ENCODE measurements at places on chromosomes 5 and 9.

DNA sequence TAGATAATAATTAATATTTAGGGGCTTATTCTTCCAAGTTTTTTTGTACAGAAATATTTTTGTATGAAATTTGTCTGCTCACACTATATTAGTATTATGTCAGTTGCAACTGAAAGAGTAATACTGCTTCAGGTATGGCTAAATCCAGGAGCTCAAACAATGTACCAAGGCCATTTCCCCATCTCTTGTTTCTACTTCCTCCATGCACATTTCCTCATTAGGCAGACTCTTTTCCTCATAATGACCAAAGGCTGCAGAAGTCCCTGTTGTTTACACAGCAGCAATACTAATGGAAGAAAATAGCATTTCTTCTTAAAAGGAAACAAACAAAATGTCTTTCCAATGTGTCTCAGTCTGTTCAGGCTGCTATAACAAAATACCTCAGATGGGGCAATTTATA, 9.2 kb upstream of the OTULINL start:
- DNase-seq: no peak

- DNase-seq: no peak
Observed at GRCh38 chr9:72006501-72006900, 53.9 kb downstream of the C9orf57 start.

GRCh38 chr9:109886041-109886440, 106.0 kb downstream of the PALM2AKAP2 start:
- DNase-seq: no peak

DNA sequence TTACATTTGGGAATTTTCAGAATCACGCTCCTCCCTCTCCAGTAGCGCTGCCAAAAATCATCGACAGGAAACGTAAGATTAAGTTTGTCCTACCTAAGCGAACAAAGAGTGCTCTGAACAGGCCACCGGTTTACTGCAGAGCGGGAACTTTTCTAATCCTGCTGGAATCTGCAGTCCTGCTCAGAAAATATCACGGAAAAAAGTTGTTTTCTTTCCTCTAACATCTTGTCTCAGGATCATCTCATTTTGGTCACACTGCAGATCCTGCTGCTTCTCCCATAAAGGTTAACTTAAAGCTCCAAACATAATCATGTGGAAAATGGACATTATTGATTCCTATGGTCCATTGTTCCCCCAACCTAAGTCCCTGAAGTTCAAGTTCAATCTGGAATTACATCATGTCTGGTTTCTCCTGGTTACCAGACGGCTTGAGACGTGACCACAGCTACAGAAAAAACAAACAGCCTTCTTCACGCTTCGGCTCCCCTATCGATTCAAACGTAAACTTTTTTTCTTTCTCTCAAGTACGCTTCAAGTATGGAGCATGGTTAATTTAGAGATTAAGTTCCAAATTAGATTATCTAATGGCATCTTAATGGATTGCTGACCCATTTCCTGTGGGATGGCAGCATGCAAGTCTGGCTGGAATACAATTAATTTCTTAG, 217.6 kb downstream of the NFIB start:
- no peak for DNase-seq

DNA sequence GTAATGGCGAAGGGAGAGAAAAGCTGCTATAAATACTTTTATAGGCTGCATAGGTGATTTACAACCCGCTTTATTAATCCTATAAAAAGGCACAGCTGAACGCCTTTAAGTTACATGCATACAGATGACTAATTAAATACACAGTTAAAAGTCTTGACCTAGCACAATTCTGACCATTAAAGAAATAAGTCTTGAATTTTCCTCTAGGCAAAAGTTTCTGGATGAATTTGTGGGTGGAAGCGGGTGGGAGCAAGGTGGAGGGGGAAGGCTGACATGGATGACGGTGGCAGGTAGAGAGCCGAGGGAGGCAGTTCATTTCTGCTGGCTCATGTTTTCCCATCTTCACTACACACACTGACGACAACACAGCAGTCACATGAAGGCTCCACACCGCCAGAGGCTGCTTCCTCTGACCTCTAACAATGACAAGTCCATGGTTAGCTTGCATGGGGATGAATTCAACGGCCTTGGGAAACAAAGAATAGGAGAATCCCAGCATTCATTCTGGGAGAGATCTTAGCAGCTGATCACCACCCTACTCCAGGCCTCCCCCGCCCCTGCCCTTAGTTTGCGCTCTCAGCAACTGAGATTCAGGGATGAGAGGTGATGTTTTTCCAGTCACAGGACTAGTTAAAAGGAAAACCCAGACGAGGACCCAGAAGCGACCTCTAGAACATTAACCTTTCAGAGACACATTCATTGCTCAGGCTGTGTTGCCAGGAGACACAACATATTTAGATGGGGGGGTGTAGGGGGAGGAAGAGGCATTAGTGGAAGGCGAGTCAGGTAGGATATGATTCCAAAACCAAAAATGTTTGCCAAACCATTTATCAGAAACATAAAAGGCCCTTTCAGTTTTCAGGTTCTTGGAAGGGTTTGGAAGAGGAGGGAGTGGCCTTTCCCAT, 329.3 kb downstream of the PIK3R1 start:
- no peak for DNase-seq

GRCh38 chr5:2415678-2416077, 335.8 kb downstream of the IRX2 start:
- DNase-seq: no peak

- no peak for DNase-seq
Observed at GRCh38 chr9:101791938-101792337, 53.5 kb upstream of the GRIN3A start.

GRCh38 chr9:89879276-89879675, 274.5 kb downstream of the GADD45G start:
- DNase-seq: no peak

DNA sequence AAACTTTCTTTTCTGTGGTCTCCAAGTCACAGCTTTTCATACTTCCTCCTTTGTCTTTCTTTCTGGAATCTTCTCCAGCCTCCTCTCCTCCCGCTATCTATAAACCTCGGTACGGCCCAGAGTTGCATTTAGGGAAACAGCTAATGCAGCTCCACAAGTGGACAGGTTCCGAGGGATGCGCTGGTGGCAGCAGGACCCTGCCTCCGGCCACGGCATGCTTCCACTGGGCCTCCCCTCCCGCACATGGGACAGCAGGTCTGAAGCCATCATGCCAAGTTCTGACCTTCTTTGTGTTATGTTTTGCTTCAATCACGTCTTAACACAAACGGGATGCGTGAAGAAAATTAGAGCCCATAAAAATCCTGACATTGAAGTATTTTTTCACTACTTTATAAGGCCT, 136.9 kb downstream of the IRX2 start:
- no peak for DNase-seq

- DNase-seq: no peak
Observed at GRCh38 chr5:150146862-150147601, 8.6 kb downstream of the PDGFRB start.

DNA sequence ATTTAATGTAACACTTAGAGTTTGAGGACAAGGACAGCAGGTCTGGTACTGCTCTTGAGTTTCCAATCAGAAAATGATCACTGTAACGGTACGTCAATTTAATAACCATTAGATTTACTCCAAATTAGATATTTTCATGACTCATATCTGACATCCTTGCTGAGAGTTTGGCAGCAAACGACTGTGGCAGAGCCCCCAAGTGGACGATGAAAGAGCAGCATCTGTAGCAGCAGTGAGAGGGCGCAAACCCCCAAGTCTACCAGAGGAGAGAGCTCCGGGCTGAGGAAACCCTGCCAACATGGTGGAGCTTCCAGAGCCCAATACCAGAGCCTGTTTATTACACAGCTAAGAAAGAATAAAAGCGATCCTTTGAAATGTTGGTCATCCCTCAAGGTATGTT, 73.2 kb upstream of the EPB41L4A start:
- no peak for DNase-seq

DNA sequence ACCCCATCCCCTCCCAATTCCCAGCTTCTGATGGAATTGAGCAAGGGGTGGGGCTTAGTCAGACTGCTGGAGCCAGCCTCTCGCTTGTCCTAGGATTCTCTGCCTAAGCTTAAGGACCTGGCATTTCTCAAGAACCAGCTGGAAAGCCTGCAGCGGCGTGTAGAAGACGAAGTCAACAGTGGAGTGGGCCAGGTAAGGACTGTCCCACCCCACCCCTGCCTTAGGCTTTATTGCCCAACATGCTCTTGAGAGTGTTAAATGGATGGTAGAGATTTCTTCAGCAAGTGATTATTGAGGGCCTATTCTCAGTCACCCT, 1.1 kb downstream of the SLC35A4 start:
- DNase-seq: no peak

GRCh38 chr9:127186806-127187205, 64.4 kb upstream of the ANGPTL2 start:
- DNase-seq: no peak

GRCh38 chr9:71744754-71745521, 23.4 kb downstream of the CEMIP2 start:
- DNase-seq: no peak

GRCh38 chr5:39121315-39121714, 47.1 kb upstream of the RICTOR start:
- DNase-seq: no peak

DNA sequence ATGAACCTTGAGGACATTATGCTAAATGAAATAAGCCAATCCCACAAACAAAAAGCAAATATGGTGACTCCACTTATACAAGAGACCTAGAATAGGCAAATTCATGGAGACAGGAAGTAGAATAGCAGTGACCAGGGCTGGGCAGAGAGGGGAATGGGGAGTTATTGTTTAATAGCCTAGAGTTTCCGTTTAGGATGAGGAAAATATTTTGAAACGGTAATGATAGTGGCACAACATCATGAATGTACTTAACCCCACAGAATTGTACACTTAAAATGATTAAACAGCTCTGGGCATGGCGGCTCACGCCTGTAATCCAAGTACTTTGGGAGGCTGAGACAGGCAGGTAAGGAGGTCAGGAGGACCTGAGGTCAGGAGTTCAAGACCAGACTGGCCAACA, 65.8 kb downstream of the NSUN2 start:
- DNase-seq: no peak

DNA sequence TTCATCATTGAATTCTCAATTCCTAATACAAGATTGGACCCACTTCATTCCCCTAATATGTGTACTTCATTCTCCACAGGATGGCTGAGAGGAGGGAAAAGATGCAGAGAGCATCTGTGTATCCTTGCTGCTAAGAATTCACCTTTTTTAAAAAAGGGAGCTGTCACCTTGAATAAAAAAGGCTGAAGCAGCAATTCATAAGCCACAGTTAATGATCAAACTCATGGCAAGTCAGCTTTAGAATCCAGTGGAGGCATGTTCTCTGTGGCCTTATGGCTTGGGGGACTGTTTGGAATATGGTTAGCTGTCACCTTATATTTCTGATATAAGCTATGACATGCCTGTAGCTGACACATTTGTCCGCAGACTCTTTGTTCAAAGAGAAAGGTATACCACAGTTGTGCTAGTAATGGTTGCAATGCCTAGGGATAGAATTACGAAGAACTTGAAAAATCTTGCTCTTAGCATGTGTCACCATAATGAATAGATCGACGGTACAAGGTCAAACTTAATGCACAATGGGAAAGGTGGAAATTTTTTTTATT, 256.8 kb upstream of the TNC start:
- no peak for DNase-seq

DNA sequence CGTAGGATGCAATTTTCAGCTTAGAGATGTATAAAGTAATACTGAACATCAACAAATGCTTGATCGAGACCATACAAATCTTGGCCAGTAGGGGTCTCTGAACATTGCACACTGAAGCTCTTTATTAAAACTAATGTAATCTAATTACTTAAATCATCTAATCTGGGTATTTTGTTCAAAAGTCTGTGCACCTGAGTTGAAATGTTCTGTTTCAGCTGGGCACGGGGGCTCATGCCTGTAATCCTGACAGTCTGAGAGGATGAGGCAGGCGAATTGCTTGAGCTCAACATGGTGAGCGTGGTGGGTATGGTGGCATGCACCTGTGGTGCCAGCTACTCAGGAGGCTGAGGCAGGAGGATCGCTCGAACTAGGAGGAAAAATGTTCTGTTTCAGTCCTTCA, 41.0 kb downstream of the ESM1 start:
- DNase-seq: no peak

DNA sequence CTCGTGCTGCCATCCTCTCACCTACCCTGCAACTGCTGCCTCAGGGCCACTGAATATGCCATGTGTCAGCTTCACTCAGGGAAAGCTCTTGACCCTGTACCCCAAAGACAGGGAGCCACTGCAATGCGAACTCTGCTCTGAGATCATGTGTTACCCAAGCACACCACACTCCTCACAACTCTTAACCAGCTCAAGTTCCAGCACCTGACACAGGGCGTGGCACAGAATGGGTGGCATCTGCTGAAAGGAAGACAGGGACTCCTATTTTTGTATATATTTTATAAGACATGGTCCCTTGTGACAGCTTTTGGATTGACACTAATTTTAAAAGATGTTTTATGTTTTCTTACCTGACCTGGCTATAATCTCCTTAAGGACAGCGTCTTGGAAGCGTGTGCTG, 10.7 kb downstream of the PHYKPL start:
- no peak for DNase-seq

DNA sequence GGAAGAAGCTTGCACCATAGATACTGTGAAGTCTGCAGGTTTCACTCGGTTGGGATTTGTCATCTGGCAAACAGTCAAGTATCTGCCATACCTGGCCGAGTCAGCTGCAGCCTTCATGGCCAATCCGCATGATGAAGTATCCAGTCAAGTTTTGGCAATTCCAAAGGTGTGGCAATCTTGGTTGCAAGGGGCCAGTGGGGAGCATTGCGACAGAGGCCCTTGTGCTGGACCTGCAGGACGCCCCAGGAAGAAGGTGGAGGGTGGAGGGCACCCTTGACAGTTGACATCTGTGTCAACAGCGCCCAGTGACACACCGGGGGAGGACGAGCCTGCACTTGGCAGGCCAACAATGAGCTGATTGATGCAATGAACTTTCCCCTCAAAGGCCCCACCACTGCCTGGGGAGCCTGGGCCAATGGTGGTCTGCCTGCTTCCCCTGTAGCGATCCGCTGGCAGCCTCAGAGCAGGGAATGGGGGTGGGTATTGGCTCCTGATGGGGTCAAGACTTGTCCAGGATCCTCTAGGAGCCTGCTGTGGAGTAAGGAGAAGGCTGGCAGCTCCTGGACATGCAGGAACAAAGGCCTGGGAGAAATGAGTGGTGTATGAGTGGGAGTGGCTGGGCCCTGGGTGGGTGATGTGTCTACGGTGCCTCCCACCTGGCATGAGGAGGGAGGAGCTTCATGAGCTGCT, 122.8 kb upstream of the PITX1 start:
- DNase-seq: no peak

GRCh38 chr5:116076496-116076895, 8.3 kb upstream of the COMMD10 start:
- DNase-seq: no peak
